Dorsolateral prefrontal cortex (tissue), 122 donors: ENCODE measurements at places on chromosomes 4 and X. TPM values are rescaled to one million over a fixed set of nuclear protein-coding genes. Genes with fewer than 3 reads are reported as not detected.

The FAM47E gene
- 19.4 TPM for total RNA-seq

The GABRA4 gene
- 58.0 TPM for total RNA-seq

The MAOB gene
- 68.8 TPM for total RNA-seq

The TRPC5OS gene
- total RNA-seq = 0.45 TPM

The BTC gene
- total RNA-seq = 0.93 TPM

The TMEM128 gene
- total RNA-seq = 12.7 TPM

The LRAT gene
- 3.1 TPM for total RNA-seq

The PHEX gene
- 0.51 TPM for total RNA-seq

The YIPF7 gene
- total RNA-seq = 2.3 TPM

The MAGEA4 gene
- total RNA-seq = not detected

The FABP2 gene
- total RNA-seq = not detected

The PDHA1 gene
- 217 TPM for total RNA-seq

The AFM gene
- total RNA-seq = not detected

The TBC1D19 gene
- 21.4 TPM for total RNA-seq

The SPOCK3 gene
- 107 TPM for total RNA-seq

The SOWAHB gene
- total RNA-seq = 7.5 TPM

The NRK gene
- total RNA-seq = not detected

The RAB9B gene
- total RNA-seq = 22.1 TPM

The ART3 gene
- total RNA-seq = 27.2 TPM

The RASGEF1B gene
- total RNA-seq = 19.2 TPM

The ADGRG4 gene
- not detected for total RNA-seq

The RTL9 gene
- total RNA-seq = 0.60 TPM

The CLTRN gene
- 0.51 TPM for total RNA-seq

The SPANXA2 gene
- total RNA-seq = not detected

The CYTL1 gene
- 0.83 TPM for total RNA-seq

The C4orf51 gene
- not detected for total RNA-seq

The GJB1 gene
- total RNA-seq = 12.7 TPM

The ABCG2 gene
- total RNA-seq = 18.7 TPM

The ZDHHC9 gene
- total RNA-seq = 70.5 TPM

The SPANXN3 gene
- not detected for total RNA-seq

The VCX3A gene
- not detected for total RNA-seq

The ZNF732 gene
- total RNA-seq = 0.32 TPM

The PAGE5 gene
- total RNA-seq = not detected

The PDE5A gene
- 4.4 TPM for total RNA-seq

The DUSP9 gene
- total RNA-seq = 1.7 TPM

The CENPVL2 gene
- total RNA-seq = not detected

The ADGRG2 gene
- total RNA-seq = not detected

The ENPP6 gene
- 8.9 TPM for total RNA-seq

The MAB21L2 gene
- total RNA-seq = not detected

The PNMA3 gene
- total RNA-seq = 28.5 TPM
